ENCODE measurements at places on chromosomes 6 and 20. TPM values are rescaled to one million over a fixed set of nuclear protein-coding genes. Genes with fewer than 3 reads are reported as not detected.

The MUC22 gene
- not detected for total RNA-seq

The ZC3H12D gene
- not detected for total RNA-seq

The ZNF165 gene
- total RNA-seq = 10.8 TPM

The IPCEF1 gene
- total RNA-seq = not detected

The KIAA0408 gene
- not detected for total RNA-seq

The LTB gene
- 0.37 TPM for total RNA-seq

The DAAM2 gene
- not detected for total RNA-seq

The HAO1 gene
- total RNA-seq = not detected

The IRF4 gene
- not detected for total RNA-seq

The SMPDL3A gene
- 3.5 TPM for total RNA-seq

The RIPOR2 gene
- total RNA-seq = 4.9 TPM

The ZNF341 gene
- 2.5 TPM for total RNA-seq

The GRIK2 gene
- 0.89 TPM for total RNA-seq

The TREM2 gene
- 0.63 TPM for total RNA-seq

The MUCL3 gene
- total RNA-seq = not detected

The PLN gene
- not detected for total RNA-seq

The HCRTR2 gene
- not detected for total RNA-seq

The FAM83C gene
- total RNA-seq = not detected

The VSTM2L gene
- 15.6 TPM for total RNA-seq

The WASF1 gene
- total RNA-seq = 55.7 TPM

The HRH3 gene
- not detected for total RNA-seq

The BACH2 gene
- total RNA-seq = 7.5 TPM

The FAM110A gene
- 9.2 TPM for total RNA-seq

The NFKBIL1 gene
- 30.3 TPM for total RNA-seq

The FNDC11 gene
- total RNA-seq = 3.9 TPM

The OVOL2 gene
- total RNA-seq = 2.0 TPM

The RGS17 gene
- total RNA-seq = 2.5 TPM

The EYA4 gene
- total RNA-seq = not detected

The TMEM244 gene
- not detected for total RNA-seq

The SEMG1 gene
- total RNA-seq = not detected

The RAET1L gene
- 1.2 TPM for total RNA-seq

The TAP2 gene
- total RNA-seq = 43.3 TPM

The ENPP5 gene
- total RNA-seq = not detected

Measured in MCF 10A (cell line).